ENCODE measurements at places on chromosomes 2 and 18.

- DNase-seq, result no peak
Observed at GRCh38 chr18:7325126-7325430, 94.2 kb downstream of the LRRC30 start.

- no peak for DNase-seq
Observed at GRCh38 chr2:159218389-159218788, 68.1 kb downstream of the WDSUB1 start.

DNA sequence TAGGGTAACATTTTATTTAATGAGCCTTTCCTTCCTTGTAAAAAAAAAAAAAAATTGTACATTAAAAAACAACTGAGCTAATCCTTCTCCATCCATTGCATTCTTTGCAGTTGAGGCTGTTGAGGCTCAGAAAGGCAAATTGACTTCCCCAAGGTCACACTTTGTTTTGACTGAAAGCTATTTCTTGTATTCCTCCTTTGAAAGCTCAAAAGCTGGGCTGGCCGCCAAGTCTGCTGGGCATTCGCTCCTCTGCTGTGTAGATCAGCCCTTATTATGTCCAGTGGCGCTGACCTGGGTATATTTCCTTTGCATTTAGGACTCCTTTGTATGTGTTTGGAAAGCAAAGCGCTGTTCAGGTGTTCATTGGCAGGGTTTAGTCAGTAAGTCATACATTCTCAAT lies 44.0 kb downstream of the SGPP2 start:
- no peak for DNase-seq

DNA sequence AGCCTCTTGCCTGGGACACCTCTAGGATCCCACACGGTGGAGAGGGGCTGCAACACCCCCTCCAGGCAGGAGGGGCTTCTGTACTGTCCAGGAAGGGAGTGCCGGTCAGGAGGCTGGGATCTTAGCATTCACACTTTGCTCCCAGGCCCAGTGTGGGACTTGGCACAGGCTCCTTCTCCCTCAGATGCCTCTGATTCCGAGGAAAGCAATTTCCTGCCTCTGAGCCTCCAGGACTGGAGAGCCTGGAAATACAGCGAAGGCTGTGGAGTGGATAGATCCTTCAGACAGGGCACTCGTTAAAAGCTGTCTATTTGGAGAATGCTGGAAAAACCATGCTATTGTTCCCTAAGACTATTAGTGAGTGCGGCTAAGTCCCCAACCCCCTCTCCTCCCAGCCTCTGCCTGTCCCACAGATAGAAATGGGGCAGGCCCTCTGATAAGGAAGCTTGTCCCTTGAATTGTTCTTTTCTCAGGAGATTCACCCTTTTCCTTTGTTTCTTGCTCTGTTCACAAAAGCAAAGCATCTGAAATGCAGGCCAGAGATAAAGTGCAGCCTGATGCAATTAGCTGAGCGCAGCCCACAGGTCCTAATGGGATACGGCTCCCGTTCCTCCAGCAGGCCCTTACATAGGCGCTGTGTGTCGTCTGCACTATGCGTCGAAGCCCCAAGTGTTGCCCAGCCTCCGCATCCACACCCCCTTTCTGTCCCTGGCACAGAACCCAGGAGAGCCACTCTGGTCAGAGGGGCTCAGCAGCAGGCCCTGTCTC lies 252.2 kb downstream of the KLHL29 start:
- no peak for DNase-seq

- DNase-seq, result no peak
Observed at GRCh38 chr2:183383854-183384253, 259.6 kb downstream of the NUP35 start.

GRCh38 chr18:38250971-38251370 lies 685.4 kb upstream of the CELF4 start:
- DNase-seq, result no peak

DNA sequence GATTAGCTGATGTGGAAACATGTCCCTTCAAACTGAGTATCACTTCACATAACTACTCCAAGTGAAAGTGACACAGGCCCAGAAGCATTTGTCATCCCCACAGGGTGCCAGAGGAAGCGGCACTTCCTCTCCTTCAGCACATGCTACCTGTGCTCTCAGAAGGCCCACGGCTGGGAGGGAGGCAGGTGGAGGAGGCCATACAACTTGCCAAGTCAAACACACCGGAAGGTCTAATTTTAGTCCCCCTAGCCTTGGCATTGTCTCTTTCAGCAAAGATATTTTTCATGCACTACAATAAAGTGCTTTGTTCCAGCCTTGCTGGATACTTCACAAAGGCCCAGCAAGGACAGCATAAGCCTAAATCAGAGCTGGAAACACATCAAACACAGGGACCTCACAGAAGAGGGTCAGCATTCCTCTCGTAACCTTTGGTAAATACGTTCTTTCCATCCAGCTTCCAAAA lies 38.0 kb downstream of the VSNL1 start:
- DNase-seq, result no peak

DNA sequence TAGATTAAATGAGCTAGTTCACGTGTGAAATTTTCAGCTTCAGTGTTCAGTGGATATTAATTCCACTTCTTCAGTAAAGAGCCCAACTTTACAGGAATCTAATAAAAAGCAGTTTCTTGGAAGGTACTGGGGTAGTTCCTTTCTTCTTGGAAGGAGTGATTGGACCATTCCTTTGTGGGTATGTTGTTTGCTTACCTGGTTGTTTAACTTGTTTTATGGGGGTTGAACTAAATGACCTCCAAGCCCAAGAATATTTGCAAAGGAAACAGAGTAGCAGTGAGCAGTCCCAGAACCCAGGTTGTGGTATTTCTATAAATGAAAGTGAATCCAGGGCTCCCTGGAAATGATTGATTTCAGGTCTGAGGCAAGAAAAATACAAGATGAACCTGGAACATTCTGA lies 31.4 kb downstream of the KCNJ13 start:
- no peak for DNase-seq

GRCh38 chr2:196783431-196784094 lies 15.9 kb downstream of the GTF3C3 start:
- DNase-seq, result no peak

DNA sequence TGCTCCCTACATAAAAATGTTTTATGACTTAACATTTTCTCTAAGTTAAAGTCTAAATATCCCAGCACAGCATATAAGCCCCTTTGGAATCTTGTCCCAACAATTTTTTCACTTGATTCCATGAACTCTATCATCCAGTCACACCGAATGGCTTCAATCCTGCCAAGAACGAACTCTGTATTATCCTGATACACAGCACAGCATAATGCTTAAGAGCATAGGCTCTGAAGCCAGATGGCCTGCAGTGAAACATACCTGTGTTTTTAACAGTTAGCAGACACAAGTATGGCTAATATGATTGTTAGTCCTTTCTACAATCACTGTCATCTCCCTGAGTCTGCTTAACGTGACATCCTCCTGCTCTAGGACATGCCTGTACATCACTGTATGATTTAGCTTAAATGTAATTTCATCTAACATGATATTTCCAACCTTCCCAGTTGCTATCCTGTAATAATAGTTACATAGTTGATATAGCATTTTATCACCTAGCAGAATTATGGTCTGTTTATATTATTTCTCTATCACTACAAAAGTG lies 669.5 kb downstream of the ERBB4 start:
- DNase-seq, result no peak

DNA sequence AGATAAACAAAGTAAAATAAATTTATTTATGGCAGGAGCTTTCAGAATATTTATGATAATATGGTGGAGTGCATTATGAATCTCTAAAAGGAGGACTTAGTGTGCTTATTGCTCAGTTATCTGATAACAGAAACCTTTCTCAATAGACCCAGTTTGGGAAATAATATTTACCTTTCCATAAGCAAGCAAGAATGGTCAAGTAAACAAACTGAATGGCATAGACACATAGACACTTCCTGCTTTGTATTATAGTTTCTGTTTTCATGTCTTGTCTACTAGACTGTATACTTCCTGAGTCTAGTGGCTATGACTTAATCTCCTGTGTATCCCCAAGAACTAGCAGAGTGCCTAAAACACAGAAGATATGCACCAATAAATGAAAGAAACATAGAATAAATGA lies 87.8 kb downstream of the UPP2 start:
- DNase-seq, result no peak

DNA sequence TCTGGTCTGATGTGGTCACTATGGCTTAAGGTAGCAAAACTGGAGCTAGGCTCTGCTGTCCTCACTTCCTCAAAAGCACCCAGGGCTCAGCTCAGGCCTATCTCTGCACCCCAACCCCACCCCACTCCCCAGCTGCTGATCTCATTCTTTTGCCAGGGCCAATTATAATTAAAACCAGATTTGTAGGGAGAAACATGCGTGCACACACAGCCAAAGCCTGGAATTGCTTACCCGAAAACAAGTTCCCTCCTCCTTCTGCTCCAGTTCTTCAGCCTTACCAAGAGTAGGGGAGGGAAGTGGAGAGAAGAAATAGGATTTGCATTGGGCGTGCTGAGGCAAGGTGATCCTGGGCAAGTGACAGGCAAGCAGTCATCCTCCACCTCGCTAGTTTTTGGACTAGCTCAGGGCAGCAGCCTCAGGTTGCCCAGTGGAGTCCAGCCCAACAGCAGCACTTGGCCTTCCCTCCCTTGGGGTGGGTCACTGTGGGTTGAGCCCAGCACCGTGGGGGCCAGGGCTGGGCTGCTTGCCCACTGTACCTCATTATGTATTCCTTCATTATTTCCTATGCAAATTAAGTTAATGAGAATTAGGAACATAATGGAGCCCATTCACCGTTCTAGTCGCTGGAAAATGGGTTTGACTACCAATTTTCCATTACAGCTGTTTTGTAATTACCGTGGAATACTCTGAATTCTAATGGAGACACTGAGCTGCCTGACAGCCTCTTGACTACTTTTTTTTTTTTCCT lies 199.1 kb upstream of the CELF4 start:
- DNase-seq, result no peak

GRCh38 chr2:147137711-147138110 lies 707.1 kb upstream of the ACVR2A start:
- DNase-seq, result no peak

- no peak for DNase-seq
Observed at GRCh38 chr18:45403341-45404049, 211.8 kb upstream of the SLC14A2 start.

GRCh38 chr2:25034081-25034480 lies 7.8 kb upstream of the EFR3B start:
- DNase-seq, result no peak

GRCh38 chr2:232415138-232415690 lies 8.6 kb downstream of the ALPG start:
- no peak for DNase-seq

DNA sequence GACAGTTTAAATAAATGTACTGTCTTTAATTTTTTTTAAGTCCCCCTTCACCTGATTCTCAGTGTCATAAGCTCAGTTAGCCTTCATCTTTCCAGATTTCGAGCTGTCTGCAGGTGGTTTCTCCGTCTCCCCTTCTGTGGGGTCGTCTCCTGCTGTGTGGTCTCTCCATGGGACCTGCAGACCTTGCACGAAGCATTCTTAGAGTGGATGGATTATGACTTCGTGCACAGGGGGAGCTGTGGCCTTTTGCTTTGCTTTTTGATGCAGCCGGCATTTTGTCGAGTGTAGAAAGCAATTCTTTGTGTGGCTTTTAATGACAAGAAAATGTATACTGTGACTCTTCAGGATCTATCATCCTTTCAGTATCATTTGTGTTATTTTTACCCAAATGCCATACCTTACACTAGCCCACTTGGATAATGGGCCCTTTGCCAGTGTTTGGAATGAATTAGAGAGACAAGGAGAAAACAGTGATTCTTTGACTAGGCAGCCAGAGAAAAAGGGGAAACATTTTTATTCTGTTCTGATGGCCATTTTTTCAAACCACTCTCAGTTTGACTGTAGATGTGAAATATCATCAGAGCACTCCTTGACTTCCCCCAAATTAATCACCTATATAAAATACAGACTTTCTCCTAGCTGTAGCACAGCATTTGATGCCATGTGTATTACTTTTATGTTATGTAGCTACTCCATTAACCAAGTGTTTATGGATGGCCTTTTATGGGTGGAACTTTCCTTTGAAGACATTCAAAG lies 54.3 kb downstream of the ITGA6 start:
- DNase-seq, result no peak

GRCh38 chr2:236916181-236916580 lies 169.5 kb upstream of the COPS8 start:
- DNase-seq, result no peak

DNA sequence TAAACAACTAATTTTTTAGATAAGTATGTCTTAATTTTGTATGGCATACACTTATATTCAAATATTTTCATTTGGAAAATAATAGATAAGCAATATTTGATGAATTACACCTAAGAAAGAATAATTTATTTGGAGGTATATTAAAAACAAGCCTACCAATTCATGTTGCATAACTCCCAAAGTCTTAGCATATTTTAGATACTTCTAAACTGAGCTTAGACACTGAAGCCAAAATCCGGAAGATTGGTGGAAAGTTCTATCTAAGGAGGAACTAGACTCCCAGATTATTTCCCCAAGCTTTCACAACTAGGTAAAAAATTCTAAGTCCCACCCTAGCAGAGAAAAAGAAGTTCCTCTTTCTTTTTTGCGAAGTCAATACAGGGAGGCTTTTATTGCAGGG lies 221.0 kb upstream of the MMADHC start:
- DNase-seq, result no peak

GRCh38 chr2:146867477-146867986 lies 977.3 kb upstream of the ACVR2A start:
- DNase-seq, result no peak

- DNase-seq, result no peak
Observed at GRCh38 chr2:189425676-189426075, 15.6 kb upstream of the WDR75 start.

GRCh38 chr2:111946294-111947114 lies 48.1 kb downstream of the MERTK start:
- DNase-seq, result no peak

All from stimulated activated CD8-positive, alpha-beta memory T cell treated with anti-CD3 and anti-CD28 coated beads, Interleukin-15, amount 100 ng/mL, for 1 hour (primary cell).